ENCODE measurements at places on chromosomes 12 and 14.

DNA sequence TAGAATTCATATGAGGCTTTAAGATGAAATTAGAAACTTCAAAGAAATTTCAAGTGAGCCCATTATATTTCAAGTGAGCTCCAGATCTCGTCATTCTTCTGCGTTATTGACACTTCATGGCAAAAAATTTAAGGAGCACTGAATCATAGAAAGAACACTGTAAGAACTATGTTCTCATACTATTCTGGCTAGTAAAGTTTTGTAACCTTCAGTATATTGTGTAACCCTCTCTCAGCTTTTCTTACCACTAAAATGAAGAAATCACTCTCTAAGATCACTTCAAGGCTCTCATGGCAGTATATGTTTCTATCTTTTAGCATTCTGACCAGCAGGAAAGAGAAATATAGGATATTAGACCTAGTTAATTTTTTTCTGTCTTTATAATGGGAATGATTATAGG lies 6.3 kb downstream of the GPHN start:
- DNase-seq, result no peak

GRCh38 chr12:53346491-53346890 lies 10.3 kb upstream of the SP7 start:
- no peak for DNase-seq

DNA sequence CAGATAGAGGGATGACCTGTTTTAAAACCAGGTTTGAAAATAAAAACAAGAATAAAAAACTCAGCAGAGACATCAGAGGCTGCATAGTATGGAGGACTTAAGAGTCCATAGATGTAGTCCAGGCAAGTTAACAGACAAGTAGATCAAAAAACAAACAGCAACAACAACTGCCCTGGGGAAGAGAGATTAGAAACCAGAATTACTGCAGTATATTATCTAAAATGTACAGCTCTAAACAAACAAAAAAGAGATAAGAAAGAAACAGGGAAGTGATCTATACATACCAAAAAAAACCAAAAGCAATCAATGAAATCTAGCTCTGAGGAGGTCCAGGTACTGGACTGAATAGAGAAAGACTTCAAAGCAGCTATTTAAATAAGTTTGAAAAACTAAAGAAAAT lies 48.8 kb downstream of the ACSM4 start:
- no peak for DNase-seq

DNA sequence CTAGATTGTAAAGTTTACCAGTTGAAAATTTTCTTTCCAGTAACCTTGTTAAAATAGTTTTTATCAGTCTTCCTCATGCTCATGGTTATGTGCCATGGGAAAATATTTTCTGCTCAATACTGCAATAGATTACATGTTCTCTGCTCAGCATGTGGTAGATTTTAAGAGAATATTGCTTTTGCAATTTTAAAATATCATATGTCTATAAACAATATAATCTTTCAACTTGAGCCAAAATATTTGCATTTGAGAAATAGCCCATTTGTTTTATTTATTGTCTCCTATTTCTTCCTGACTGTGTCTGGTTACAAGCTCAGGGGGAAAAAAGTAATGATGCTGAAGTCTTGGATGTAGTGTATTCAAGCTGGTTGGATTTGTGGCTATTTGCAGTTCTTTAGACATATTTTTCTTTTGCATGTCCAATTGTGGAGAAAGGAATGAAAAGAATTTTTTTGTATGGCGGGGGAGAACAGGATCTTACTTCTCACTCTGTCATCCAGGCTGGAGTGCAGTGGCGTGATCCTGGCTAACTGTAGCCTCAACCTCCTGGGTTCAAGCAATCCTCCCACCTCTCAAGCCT lies 342.6 kb upstream of the NAV3 start:
- DNase-seq, result no peak

DNA sequence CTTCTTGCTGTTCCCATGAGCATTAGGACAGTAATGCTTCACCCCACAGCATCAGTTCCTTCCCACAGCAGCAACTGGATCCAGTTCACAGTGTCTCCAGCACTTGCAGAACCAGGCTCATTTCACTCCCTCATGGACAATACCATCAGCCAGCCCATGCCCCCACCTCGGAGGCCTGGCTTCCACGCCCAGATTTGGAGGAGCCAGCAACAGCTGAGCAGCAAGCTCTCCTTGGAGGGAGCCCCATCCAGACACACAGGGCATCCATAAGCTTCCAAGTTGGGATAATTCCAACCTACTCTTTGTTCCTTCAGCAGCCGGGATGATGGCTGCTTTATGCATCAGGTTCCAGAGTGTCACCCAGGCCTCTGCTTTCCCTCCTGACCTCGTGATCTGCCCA lies 250.0 kb downstream of the GLT1D1 start:
- no peak for DNase-seq

DNA sequence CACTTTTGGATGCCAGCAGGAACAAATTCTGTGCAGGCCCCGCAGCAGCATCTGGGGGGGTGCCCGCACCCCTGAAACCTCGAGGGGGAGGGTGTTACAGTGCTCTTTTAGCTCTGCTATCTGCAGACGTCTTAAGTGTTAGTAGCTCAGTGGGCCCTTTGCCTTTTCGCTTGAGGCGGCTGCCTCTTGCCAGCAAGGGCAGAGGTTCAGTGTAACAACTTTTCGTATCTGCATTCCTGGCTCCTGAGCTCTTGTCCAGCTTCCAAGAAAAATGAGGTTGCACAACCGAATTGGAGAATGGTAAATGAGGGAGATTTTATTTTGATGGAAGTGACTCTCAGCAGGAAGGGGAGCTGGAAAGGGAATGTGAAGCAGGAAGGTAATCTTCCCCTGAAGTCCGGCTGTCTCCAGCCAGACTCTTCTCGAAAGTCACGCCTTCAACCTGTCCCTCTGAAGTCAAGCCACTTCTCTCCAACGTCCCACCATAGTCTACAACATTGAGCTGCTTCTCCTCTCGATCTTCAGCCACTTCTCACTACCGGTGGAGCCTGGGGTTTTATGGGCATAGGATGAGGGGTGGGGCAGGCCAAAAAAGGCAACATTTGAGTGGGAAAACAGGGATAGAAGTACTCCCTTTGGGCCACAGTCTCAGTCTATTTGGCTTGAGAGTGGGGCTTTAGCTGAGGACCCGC lies 17.8 kb downstream of the TAS2R50 start:
- DNase-seq, result no peak
